ENCODE measurements at places on chromosomes 4 and X.

DNA sequence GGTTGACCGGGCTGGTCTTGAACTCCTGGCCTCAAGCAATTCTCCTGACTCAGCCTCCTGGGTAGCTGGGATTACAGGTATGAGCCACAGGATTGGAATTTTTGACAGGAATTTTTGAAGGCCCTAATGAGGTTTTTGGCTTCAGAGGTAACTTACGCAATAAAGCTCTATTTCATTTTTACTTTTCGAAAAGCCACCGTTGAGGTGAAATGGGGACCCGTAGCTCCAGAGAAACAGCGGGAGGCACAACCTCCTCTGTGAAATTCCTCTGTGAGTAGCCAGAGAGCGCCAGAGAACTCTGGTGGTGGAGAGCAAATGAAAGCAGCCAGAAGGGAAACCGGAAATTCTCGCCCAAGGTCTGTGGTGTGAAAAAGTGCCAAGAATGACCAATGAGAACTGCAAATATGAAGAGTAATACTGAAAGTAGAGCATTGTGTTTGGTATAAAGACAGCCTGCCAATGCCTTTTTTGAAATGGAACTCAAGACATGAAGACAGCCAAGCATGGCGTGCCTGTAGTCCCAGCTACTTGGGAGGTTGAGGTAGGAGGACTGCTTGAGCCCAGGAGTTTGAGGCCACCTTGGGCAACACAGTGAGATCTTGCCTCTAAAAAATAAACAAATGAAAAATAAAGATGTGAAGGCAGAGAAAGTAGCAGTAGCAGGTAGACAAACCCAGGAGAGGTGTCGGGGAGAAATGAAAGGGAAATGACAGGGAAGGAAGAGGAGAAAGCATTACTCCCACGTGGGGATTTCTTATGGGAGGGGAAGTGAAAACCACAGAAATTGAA lies 33.0 kb upstream of the TMEM131L start:
- peak; percentile 49 for DNase-seq

GRCh38 chrX:79176028-79176427 lies 31.5 kb downstream of the GPR174 start:
- DNase-seq, result no peak

DNA sequence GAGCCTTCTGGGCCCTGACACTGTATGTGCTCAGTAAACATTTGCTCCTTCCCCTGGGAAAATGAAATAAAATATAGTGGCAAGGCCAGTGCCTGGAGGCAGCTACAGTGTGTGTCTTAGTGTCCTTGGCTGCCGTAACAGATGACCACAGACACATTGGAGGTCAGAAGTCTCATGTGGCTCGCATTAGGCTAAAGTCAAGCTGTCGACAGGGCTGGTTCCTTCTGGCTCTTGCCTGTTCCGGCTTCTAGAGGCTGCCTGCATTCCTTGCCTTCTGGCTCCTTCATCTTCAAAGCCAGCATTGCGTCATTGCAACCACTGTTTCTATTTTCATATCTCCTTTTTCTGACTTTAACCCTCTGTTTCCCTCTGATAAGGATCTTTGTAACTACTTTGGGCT lies 83.6 kb upstream of the STX18 start:
- DNase-seq, result no peak

DNA sequence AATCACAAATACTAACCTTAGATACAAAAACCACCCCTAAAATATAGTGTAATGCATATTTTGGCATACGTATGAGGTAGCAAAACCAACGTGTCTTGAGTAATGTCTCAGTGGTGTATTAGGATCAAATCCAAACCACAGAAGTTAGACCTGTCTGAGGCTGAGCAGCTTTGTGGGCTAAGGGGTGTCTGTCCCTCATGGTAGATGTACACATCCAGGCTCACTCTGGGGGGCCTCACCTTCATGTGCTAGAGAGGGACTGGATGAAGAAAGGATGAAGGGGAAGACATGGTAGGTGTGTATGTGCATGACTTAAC lies 188.0 kb upstream of the TBC1D9 start:
- no peak for DNase-seq

- DNase-seq, result no peak
Observed at GRCh38 chr4:187307131-187307530, 583.5 kb upstream of the FAT1 start.

DNA sequence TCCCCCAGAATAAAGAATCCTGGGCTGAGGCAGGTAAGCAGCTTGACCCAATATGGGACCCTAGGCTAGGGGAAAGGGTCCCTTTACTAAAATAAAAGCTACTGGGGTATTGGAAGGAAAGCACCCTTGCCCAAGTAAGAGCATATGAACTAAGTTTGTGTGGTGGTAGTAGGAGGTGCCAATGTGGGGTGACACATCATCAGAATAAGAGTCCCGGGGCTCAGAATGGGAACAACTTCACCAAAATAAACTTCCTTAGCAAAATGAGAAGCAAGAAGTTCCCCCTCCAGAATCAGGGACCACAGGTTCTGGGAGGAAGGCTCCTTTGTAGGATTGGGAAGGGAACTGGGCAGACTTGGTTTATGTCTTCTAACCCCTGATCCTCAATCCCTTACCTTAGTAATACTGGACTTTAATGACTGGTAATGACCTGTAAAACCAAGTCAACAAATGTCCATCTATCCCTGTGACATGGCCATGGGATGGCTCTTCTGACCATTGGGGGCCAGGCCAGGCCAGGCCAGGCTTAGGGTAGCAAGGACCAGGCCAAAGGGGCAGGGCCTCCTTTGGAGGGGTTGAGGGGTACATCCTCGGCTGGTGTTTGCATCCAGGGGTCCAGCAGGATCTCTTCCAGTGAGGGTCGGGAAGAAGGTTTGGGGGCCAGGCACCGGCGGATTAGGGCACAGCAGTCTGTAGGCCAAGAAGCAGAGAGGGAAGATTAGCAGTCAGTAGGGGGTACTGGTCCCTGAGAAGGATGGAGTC lies 2.3 kb upstream of the SLC35A2 start:
- no peak for DNase-seq

DNA sequence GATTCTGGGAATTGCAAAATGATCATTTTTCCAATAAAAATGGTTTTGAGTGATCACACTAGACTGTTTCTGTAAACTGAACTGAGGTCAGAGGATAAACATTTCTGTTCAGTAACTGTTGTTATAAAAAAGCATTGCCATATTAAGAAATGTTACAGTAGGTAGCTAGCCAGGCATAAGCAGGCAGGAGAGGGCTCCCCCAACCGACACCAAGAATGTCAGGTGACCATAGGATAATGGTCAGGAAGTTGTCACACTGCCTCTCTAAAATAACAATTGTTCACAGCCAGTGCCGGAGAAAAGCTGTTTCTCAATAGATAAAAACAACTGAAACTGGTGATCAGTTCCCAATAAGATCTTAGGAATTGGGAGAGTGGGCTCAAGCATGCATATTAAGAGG lies 306.2 kb upstream of the SLIT2 start:
- no peak for DNase-seq

DNA sequence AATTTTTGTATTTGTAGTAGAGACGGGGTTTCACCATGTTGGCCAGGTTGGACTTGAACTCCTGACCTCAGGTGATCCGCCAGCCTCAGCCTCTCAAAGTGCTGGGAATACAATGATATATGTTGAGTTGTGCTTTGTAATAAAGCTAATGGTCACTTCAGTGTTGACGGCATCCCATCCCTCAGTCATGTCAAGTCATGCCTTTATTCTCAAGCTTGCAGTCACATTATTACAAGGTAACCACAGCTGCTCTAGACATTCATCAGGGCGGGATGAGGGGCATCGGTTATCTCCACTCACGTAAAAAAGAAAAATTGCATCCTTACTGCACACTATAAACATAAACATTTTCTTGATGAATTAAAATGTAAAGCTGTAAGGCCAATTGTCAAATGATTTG lies 12.8 kb upstream of the FAT1 start:
- DNase-seq, result no peak

DNA sequence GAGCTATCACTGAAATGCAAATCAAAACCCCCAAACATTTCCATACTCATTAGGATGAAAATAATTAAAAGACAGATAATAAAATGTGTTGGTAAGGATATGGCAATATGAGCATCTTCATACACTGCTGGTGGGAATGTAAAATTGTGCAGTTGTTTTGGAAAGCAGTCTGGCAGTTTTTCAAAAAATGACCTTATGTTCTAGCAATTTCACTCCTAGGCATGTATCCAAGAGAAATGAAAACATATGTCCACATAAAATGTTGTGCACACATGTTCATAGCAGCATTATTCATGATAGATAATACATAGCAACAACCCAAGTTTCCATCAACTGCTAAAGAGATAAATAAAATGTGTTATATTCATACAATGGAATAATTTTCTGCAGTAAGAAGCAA lies 14.8 kb upstream of the GPRASP2 start:
- no peak for DNase-seq

DNA sequence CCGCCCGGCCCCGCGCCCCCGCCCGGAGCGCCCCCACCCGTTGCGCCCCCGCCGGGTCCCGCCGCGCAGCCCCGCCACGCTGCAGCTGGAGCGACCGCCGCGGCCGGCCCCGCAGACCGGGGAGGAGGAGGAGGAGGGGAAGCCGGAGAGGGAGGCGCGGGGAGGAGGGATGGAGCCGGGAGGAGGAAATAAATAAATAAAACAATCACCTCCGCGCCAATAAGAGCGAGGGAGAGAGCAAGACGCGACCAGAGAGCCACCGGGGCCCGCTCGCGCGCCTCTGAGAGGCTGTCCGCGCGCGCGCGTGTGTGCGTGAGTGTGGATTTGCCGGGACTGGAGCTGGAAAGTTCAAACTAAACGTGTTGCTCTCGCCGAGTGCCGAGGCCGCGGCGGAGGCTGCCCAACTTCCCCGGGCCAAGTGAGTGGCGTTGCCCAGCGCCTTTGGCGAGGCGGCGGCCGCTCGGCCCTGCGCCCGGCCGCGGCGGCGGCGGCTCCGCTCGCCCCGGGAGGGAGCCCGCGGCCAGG lies 2184.4 kb upstream of the TENM3 start:
- no peak for DNase-seq

GRCh38 chr4:3193531-3194203 lies 55.3 kb upstream of the MSANTD1 start:
- DNase-seq, result no peak

GRCh38 chrX:31093639-31093975 lies 21.8 kb upstream of the FTHL17 start:
- DNase-seq, result no peak

DNA sequence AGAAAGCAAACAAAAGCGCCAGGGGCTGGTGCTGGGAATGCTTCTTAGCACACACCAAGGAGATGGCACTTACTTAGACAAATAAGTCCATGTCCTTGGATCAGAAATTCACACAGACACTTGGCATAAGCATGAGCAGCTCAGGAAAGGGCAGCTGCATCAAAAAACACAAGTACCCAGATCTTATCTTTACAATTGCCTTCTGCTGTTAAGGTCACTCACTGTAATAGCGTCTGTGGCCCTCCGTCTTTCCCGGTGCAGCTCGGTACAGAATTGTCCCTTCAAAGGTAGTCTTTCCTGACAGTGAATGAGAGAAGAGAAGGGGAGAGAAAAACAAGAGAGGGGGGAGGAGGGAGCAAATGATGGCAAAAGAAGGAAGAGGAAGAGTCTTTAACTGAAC lies 172.1 kb upstream of the MAP3K15 start:
- no peak for DNase-seq

- DNase-seq, result no peak
Observed at GRCh38 chrX:50643525-50644137, 170.4 kb downstream of the SHROOM4 start.

- DNase-seq, result no peak
Observed at GRCh38 chr4:26083987-26084386, 170.0 kb downstream of the SMIM20 start.

DNA sequence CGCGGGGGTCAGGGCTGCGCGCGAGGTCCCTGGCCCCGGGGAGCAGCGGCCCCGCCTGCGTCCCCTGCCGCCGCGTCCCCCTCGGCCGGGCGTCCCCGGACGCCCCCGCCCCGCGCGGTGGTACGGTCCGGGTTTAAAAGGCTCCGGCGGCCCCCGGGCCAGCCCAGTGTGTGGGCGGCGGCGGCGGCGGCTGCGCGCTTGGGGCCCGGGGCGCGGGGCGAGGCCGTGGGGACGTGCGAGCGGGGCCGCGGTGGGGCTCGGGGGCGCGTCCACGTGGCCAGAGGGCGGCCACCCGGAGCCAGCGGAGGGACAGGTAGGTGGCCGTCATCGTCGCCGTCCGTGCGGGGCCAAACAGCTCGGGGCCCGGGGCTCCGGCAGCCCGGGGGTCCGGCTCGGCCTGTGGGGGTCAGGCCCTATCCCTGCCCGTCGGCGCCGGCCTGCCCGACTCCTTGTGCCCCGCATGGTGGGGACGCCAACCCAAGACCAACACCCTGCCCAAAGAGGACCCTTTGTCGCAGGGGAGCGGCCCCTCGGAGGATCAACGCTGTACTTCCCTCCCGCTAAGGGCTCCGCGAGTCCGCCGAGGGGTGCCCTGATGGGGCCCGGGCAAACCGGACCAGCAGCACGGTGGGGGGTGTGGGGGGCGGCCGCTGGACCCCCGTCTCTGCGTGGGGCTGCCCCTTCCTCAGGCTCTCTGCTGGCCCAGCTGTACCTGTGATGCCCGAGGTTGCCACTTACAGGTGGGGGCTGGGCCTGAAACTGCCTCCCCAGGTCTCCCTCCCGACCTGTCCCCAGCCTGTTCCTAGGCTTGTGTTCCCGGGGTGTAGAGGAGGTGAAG lies at the start of gene PLXNA3:
Gene PLXNA3, plus strand, starts transcription at position 166 of the 838 bp plus-strand sequence. CDS start 1,903 bp downstream, outside the sequence.
- peak; percentile 60 for DNase-seq

- no peak for DNase-seq
Observed at GRCh38 chr4:110032603-110033002, 119.9 kb downstream of the EGF start.

DNA sequence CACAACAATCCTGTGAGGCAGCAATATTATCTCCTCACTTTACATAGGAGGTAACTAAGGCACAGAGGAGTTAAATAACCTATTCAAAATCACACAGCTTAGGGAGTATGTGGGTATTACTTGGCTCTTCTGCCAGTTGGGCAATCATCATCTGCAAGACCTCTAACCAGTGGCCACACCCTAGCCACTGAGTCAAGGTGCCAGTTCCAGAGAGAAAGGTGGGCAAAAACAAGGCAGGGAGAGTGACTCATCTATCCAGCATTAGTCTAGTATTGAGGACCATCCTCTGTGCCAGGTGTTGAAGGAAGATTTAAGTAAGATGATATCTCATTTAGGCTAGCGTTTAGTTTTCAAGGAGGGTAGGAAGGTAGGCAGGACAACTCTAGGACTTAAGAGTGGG lies 113.9 kb upstream of the EOLA2 start:
- no peak for DNase-seq

DNA sequence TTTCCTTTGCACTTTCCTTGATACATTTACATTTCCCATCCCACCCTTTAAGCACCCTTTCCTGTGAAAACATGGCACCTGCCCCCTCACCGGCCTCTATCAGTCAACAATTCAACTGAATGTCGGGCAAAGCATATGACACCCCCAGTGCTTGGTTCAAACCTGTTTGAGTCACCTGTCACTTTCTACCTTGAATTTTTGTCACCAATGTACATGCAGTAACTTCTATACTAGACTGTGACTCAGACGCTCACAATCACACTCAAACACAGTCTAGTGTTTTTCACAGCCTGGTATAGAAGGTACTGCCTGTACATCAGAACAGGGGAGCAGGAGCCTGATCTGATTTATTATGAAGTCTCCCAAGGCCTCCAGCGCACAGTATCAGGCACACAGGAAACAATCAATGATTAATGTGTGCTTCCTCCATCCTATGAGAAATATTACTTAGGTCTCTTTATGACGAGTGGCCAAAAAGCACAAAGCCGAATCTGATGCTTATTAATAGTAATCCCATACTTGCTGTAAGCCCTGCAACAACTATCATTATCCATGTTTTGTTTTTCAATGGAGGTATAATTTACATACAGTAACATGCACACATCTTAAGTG lies 49.2 kb upstream of the FAM9C start:
- peak; percentile 25 for DNase-seq
